Epithelial cell of proximal tubule (primary cell): ENCODE measurements at places on chromosomes 2 and 18. TPM values are rescaled to one million over a fixed set of nuclear protein-coding genes. Genes with fewer than 3 reads are reported as not detected.

The RGPD6 gene
- total RNA-seq: 15.0 and 18.8 TPM in 2 replicates

GRCh38 chr2:8833853-8834252 lies 3.6 kb downstream of the KIDINS220 start:
- DNase-seq: no peak

GRCh38 chr2:180190851-180191250 lies 183.8 kb upstream of the CWC22 start:
- DNase-seq: no peak

DNA sequence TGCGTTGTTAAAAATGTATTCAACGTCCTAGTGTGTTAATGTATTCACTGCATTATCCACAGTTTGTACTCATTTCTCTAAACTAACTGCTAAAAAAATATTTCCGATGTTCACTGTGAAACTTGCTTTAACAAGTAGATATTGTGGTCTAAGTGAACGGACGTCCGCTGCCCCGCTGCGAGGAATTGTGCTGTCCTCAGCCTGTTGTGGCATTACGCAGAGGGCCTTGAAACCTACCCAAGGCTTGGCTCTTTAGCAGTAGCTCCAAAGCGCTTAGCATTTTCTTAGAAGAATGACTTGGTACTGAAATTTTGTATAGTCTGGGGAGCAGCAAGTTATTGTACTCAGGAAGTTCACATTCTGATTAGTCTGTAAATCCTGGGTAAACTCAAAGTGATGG lies 136.5 kb upstream of the SP5 start:
- no peak for DNase-seq

DNA sequence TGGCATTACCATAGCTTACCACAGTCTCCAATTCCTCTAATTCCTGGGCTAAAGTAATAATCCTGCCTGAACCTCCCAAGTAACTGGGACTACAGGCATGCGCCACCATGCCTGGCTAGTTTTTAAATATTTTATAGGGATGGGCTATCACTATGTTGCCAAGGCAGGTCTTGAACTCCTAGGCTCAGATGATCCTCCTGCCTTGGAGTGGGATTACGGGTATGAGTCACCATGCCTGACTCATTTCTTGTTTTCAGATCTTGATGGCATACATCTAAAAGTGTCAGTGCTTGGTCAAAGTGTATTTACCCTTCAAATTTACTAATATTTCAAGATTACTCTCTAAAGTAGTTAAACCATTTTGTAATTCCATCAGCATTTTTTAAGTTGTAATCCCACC lies 9.4 kb upstream of the SOCS6 start:
- no peak for DNase-seq

The G6PC2 gene
- not detected in 2 replicates for total RNA-seq

DNA sequence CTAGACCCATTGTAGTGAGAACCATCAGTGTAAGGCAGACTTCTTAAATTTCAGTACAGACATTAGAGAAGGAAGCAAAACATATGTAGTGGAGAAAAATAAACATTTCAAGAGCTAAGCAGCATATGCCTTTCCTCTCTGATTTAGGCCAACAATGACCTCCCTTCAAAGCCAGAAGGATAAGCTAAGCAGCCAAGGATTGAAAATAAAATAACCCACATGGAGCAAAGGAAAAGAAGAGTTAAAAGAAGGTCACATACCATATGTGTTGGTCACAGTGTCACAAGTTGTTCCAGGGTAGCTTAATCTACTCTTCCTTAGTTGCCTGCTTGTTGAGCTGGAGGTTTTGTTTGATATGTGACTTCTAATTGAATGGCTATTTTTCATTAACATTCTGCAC lies 15.6 kb upstream of the LAMA1 start:
- peak; percentile 10 for DNase-seq

GRCh38 chr2:64699712-64700111 lies 46.0 kb upstream of the SERTAD2 start:
- DNase-seq: no peak

- DNase-seq: no peak
These were observed 127.9 kb downstream of the UXS1 start for GRCh38 chr2:106065983-106066820.

The UGP2 gene
- 72.6 and 107 TPM in 2 replicates for total RNA-seq
